RKO (cell line): ENCODE measurements at places on chromosomes 13 and 19.

DNA sequence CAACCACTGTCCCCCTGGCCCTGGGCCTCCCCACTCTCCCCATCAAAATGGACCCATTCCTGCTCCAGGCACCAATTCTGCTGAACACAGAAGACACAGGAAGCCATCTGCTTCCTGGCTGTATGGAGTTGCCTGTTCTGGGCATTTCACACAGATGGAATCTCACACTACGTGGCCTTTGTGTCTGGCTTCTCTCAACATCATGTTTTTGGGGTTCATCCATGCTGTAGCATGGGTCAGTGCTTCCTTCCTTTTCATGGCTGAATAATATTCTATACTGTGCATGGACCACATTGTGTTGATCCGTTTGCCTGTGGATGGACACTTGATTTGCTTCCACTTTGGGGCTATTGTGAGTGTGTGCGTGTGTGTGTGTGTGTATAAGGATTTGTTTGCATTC is 15.0 kb upstream of the KLF2 start:
- no peak for DNase-seq

- DNase-seq, result no peak
Measured at GRCh38 chr13:85501616-85502015, 297.6 kb downstream of the SLITRK6 start.

DNA sequence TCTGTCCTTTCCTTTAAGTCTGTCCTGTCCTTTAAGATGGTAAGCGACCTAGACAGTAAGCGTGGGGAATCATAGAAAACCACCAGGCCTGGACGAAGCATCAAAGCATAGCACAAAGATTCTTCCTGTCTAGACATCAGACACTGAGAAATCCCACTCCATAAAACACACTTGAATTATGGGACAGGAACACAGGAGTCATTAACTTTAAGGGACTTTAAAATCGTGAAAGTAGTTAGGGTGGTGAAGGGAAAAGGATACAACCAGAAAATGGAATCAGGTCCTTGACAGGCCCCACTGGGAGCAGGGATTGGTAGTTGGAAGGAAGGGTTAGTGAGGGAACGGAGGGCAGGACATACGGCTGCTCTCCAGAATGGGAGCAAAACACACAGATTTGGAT is 31.6 kb upstream of the C1QTNF9 start:
- no peak for DNase-seq

GRCh38 chr13:102584434-102584833 is 12.4 kb upstream of the TPP2 start:
- DNase-seq, result no peak

DNA sequence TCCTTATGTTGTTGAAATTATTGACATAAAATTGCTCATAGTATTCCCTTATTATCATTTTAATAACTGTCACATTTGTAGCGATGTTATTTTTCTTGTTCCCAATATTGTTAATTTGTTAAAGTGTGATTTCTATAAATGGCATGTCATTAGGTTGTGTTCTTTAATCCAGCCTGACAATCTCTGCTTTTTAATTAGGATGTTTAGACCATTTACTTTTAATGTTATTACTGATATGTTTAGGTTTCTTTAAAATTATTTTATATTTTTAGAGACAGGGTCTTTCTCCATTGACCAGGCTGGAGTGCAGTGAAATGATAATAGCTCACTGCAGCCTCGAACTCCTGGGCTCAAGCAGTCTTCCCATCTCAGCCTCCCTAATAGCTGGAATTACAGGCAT is 408.5 kb downstream of the DLEU7 start:
- no peak for DNase-seq

- DNase-seq, result no peak
Measured at GRCh38 chr19:53357821-53358581, 7.5 kb upstream of the ZNF525 start.

DNA sequence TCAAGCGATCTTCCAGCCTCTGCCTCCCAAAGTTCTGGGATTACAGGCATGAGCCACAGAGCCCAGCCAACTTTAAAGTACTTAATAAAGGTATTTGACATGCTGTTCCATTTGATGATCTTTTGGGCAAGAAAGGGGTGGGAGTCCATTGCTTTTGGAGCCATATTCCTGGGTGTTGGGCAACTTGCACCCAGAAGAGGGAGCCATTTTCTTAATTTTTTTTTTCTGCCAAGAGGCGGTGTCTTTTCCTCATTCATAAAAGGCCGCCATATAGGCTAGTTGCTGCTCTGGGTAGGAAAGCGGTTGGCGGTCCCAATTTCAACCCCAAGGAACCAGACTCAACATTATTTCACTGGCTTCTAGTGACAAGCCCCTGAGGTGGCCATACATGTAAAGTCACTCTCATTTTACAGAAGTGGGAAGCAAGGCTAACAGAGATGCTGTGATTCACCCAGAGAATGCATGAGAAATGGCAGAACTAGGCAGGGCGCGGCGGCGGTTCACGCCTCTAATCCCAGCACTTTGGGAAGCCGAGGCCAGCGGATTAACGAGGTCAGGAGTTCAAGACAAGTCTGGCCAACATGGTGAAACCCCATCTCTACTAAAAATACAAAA is 139.6 kb downstream of the CACNA1A start:
- peak; percentile 56 for DNase-seq

GRCh38 chr13:98576200-98576945 is 534 bp downstream of the STK24 start:
- DNase-seq, result peak; percentile 30

DNA sequence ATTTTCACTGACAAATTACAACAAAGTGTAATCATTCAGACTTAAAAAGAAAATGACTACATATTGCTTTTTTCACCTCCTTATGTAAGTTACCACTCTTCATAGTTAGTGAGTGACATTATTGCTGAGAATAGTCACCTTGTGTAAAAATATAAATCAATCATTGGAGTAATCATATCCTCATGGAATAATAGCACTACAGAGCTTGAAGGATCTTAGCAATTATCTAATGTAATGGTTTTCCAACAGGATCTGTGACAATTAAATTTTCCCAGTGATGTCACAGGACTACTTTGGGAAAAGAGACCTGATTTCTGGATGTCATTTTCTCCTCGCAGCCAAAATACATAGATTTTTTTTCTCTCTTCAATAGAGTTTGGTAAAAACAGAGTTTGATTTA is 833.0 kb upstream of the PCDH9 start:
- no peak for DNase-seq

DNA sequence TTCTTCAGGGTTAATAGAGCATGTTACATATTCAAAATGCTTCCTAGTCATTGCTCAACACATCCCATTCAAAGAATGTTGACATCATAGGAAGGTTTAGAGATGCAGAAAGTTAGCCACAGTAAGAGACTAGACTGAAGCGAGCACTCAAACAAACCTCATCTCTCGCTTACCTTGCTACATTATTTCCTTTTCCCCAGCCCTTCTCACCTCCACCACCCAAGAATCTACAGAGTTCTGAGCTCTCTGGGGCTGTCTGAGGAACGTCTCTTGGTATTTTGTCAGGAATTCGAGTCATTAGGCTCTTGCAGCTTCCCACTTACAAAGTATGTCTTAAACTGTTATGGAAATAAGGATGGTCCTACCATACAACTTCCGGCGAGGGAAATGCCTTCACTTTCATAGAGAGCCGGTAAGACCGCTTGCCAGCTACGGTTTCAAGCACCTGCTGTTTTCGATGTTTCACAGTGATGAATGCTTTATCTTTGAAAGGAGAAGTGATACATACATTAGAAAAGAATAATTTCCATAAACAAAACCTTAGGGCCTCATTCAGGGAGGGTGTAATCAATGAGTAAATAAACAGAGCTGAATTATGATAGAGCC is 65.1 kb downstream of the FLT1 start:
- DNase-seq, result no peak

DNA sequence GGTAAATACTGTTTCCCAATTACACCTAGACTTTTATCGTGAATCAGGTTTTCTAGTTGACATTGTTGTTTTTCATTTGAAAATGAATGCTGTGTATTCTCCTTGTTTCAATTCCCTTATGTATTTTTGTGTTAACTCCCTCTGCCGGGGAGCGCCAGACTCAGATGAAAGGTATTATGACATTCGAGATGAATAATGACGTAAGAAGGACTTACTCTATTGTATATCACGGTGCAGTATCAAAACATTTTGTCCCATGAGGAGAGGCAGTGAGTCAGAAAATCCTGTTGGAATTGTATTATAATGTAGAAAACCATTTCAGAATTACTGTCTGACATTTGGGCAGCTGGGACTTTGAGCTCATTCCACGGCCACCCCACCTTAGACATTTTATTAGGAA is 61.6 kb downstream of the LRCH1 start:
- no peak for DNase-seq

- no peak for DNase-seq
Measured at GRCh38 chr13:71634602-71635443, 232.2 kb downstream of the DACH1 start.

GRCh38 chr13:61144301-61144700 is 271.3 kb downstream of the PCDH20 start:
- no peak for DNase-seq

DNA sequence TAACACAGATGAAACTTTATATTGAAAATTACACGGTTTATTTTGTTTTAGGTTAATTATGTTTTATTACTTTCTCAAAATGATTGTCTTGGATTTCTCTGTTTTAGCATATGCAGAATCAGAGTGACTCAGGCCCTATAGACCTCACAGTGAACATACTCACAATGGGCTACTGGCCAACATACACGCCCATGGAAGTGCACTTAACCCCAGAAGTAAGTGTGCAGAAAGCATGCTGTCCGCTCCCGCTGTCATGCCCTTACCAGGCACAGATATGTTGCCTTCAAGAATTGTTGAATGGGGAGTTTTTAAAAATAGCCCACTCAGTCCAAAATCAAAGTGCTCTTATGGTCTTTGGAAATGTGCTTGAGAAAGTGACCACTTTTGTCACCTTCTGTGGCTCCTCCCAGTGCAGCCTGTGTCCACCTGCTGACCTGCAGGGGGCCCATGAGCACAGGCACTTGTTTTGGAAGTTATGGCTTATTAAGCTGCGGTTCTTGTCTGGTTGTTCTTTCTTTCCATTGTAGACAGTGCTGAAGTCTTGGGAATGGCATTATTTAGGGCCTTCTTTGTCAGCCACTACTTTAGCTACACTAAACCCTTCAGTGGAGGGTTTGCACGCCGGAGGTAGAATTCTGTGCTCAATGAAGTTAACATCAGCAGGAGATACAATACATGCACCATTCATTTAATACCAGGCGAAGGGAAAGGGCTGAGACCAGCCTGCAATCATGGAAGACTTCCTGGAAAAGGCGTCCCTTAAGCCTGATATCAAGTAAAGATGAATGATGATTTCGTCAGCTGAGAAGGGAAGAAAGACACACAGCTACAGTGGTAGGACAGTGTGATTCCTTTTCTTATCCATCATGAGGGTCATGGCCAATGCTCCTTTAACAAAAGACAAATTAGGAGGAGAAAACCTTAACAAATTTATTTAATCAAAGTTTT is 36.7 kb downstream of the CUL4A start:
- DNase-seq, result no peak
